ENCODE measurements at places on chromosomes 6 and 20.

- no peaks in the 10 kb centered on the region for H3K27me3 ChIP-seq
- H3K4me3 ChIP-seq = no peak overlapping the region
- no peak overlapping the region for H3K27ac ChIP-seq
- H3K4me1 ChIP-seq = no peaks in the 10 kb centered on the region
- no peaks in the 10 kb centered on the region for H3K36me3 ChIP-seq
Measured at GRCh38 chr6:166286839-166287271, 21.3 kb downstream of the PRR18 start.

DNA sequence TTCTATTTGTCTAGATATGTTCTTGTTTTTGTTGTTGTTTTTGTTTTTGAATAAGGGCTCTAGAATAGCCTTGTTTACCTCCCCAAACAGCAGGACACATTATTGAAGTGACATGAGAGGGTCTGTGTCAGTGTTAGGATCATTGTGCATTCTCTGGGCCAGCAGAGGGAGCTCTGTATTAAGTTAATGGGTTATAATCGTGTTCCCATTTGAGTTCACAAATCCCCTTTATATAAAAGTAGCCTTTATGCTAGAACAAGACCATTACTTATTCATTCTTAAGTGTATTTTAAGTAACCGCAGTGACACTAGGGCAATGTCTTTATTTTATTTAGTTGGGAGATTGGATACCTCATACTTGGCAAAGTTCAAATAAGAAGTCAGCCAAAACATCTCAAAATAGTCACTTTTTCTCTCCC lies 44.8 kb downstream of the STK4 start:
- H3K36me3 ChIP-seq = no peaks in the 10 kb centered on the region
- H3K27me3 ChIP-seq = no peaks in the 10 kb centered on the region
- peak overlapping the region; percentile 1 for H3K27ac ChIP-seq
- peaks cover 44% of the 10 kb centered on the region for H3K4me1 ChIP-seq
- peak; percentile 70 for DNase-seq

GRCh38 chr6:25196464-25196863 lies 82.7 kb upstream of the CARMIL1 start:
- H3K27me3 ChIP-seq = no peaks in the 10 kb centered on the region
- H3K27ac ChIP-seq = no peak overlapping the region
- DNase-seq = no peak

GRCh38 chr20:38242848-38243708 lies 17.5 kb downstream of the KIAA1755 start:
- no peaks in the 10 kb centered on the region for H3K27me3 ChIP-seq
- H3K27ac ChIP-seq = no peak overlapping the region
- H3K36me3 ChIP-seq = no peaks in the 10 kb centered on the region
- H3K4me3 ChIP-seq = no peak overlapping the region
- DNase-seq = peak; percentile 77

DNA sequence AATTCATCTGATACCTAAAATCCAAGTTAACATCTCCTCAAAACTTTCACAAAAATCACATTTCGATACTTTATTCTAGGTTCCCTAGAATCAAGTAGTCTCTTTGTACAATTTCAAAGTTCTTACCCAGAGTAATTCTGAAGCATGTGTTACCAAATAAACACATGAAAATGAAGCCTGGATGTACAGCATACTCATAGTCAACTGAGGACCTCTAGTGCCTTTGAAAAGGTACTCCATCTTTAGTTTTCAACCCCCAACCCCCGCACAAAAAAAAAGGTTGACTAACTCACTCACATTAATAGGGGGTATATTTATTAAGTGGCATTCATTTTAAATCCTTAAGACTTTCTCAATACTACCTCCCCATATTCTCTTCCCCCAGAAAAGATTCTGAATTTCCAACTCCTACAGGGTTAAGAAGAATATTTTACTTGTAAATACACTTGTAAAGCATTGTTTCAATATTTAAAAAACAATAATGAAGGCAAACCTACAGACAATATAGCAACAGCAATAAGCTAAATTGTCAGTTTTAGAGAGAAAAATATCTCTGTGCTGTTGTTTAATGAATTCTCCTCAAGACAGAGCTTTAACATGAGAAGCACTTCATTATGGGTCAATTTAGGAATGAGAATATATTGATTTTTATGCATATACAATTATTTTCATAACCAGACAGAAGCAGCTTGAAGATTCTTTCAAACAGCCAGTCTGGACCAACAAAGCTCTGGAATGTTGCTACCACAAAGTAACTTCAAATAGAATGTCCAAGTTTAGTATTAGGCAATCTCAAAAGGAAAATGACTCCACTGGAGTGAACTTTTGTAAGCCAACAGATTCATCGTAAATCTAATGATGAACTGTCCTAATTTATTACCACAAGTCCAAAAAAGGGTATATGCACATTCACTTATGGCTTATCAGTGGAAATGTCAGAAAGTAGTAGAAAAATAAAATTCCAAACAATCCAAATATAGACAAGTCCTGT lies 3.3 kb downstream of the PLN start:
- DNase-seq = peak; percentile 12
- H3K4me3 ChIP-seq = no peak overlapping the region
- H3K4me1 ChIP-seq = no peaks in the 10 kb centered on the region
- H3K27ac ChIP-seq = no peak overlapping the region
- no peaks in the 10 kb centered on the region for H3K36me3 ChIP-seq

GRCh38 chr6:133266186-133266585 lies 25.0 kb downstream of the EYA4 start:
- no peaks in the 10 kb centered on the region for H3K27me3 ChIP-seq
- H3K27ac ChIP-seq = no peak overlapping the region
- no peak for DNase-seq
- no peak overlapping the region for H3K4me3 ChIP-seq
- H3K4me1 ChIP-seq = no peaks in the 10 kb centered on the region

- H3K27me3 ChIP-seq = no peaks in the 10 kb centered on the region
- H3K4me1 ChIP-seq = no peaks in the 10 kb centered on the region
- H3K4me3 ChIP-seq = no peak overlapping the region
- no peak for DNase-seq
- H3K27ac ChIP-seq = no peak overlapping the region
- H3K36me3 ChIP-seq = no peaks in the 10 kb centered on the region
Measured at GRCh38 chr6:156068881-156069280, 613.2 kb upstream of the NOX3 start.

GRCh38 chr20:63118303-63119120 lies 97.4 kb downstream of the YTHDF1 start:
- no peak overlapping the region for H3K27ac ChIP-seq
- H3K4me1 ChIP-seq = no peaks in the 10 kb centered on the region
- no peak for DNase-seq
- no peaks in the 10 kb centered on the region for H3K36me3 ChIP-seq
- peaks cover 5% of the 10 kb centered on the region for H3K27me3 ChIP-seq
- H3K4me3 ChIP-seq = no peak overlapping the region

DNA sequence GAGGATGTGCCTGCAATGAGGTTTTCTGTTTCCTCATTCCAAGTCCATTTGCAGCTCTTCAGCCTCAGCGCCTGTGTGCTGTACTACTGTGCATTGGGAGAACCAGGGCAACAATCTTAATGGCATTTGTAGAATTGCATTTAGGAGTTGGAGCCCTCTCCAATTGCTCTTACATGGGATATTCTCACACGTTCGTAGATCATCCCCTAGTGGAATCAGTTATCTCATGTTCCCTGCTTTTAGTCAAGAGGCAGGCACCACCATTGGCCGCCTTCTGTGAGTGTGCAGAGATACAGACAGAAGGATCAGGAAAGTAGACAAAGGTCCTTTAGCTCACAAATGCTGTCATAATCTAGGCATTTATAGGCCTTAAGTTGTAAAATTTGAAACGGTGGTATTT lies 84.2 kb upstream of the RGS17 start:
- no peaks in the 10 kb centered on the region for H3K36me3 ChIP-seq
- no peak overlapping the region for H3K4me3 ChIP-seq
- H3K27me3 ChIP-seq = no peaks in the 10 kb centered on the region
- no peak for DNase-seq
- no peaks in the 10 kb centered on the region for H3K4me1 ChIP-seq
- H3K27ac ChIP-seq = no peak overlapping the region

GRCh38 chr6:25322692-25323091 lies 43.5 kb downstream of the CARMIL1 start:
- no peak overlapping the region for H3K4me3 ChIP-seq
- no peaks in the 10 kb centered on the region for H3K27me3 ChIP-seq
- H3K4me1 ChIP-seq = peaks cover 44% of the 10 kb centered on the region

Data from Caco-2 (cell line).